Foreskin keratinocyte (primary cell): ENCODE measurements at places on chromosomes 4 and X.

DNA sequence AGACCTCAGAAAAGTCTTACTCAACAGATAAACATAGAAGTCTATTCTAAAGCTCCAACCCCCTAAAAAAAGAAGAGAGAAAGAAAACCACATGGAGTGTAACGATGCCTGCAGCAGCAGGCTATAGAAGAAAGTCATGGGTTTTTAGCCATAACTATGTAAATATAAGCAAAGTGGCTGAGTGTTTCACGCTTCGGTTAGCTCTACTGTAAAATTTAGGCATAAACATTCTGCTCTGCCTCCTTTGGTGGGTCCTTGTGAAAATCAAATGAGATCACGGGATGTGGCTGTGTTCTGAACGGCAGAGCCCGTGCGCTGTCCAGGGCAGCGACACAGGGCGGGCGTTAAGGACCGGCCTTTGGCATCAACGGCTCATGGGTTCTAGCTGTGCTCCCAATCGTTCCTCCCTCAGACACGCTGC is 78.4 kb downstream of the IRF2 start:
- DNase-seq = no peak

GRCh38 chrX:115602729-115603389 is 41.9 kb downstream of the PLS3 start:
- DNase-seq = no peak

DNA sequence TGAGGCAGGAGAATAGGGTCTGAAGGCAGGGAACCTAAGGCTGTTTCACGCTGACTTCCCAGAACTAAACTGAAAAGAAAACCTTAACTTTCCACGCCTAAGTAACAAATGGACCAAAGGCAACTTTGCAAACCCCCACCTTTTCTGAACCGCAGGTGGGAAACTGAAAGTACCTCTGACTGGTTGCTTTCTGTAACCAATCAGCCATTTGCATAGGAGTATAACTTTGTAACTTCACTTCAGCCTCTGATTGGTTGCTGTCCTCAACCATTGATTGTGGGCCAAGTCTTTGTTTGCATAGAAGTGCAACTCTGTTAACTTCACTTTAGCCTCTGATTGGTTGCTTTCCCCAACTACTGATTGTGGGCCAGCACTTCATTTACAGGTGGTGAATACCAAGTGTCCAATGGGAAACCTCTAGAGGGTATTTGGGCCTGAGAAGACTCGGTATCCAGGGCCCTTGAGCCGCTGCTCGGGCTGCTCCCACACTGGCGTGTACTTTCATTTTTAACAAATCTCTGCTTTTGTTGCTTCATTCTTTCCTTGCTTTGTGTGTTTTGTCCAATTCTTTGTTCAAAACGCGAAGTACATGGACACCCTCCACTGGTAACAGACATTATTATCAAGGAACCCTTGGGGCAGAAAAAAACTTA is 121.6 kb upstream of the CBR4 start:
- DNase-seq = no peak

DNA sequence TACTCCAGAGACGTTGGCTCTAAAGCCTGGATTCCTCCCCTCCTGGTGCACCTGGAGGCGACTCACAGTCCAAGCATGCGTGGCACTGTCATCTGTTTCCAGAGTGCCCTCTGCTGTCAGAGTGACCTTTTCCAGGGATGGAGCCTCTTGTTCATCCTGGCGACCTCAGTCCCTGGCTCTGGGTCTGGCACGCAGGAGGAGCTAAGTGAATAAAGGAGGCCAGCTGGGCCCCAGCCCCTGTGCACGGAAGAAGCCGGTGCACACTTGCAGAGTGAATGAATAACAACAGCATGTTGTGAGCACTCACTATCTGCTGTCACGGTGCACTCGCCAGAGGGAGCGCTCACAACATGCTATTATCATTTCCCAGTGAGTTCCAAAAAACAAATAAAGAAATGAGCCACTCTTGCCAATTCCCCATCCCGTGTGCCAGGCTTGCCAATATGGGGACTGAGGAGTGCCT is 27.8 kb upstream of the PSAPL1 start:
- DNase-seq = peak; percentile 44

GRCh38 chr4:43238008-43238407 is 345.5 kb downstream of the GRXCR1 start:
- no peak for DNase-seq

DNA sequence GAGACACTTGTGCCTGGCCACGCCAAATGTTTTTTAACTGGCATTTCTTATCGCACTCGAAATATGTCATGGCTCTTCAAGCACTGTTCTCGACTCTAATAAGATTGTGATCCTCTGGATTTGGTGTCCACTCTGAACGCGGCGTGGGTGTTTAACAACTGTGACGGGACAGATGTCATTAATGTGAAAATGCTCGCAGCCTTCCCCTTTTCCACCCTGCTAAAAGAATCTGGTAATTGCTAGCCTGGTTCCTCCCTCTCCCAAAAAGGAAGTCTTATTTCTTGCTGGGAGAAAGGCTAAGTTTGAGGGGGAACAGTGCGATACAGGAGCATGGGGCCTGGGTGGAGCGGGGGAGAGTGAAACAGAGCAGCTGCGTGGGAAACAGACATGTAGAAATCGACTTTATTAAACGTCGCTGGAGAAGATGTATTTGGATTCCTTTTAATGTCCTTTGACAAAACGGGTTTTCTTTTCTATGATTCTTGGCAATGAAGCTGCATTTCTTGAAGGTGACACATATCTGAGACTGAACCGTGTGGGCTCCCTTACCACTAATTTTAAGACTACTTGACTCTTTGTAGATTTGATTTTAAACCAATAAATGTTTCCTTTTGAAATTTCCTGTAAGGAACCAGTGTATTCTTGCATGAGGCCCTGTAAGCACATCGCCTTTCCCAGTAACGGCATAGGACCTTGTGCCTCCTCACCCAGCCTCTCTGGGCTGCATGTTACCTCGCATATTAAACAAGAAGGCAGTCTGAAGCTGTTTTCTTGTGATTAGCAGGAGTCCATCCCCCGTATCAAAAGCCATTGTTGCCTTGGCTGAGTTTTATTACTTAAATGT is 17.8 kb downstream of the TBC1D1 start:
- no peak for DNase-seq

DNA sequence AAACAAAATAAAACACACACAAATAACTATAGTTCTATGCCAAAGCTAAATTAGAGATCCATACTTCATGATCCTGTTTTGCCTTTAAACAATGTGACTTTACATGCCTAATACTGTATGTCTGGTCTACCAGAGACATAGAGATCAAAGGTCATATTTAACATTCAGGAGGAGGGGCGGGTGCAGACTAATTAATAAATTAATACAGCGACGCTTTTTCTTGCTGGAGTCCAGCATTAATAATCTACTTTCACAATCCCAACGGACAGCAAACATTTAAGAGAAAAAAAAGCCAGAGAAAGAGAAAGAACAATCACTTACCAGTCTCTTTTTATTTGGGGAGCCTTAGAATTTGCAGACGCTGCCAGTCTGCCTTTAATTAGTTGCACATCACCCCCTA is 509 bp downstream of the CXXC4 start:
- no peak for DNase-seq

GRCh38 chr4:118869808-118870342 is 18.8 kb upstream of the SYNPO2 start:
- peak; percentile 29 for DNase-seq

- DNase-seq = no peak
Observed at GRCh38 chr4:10035130-10035529, 13.8 kb upstream of the SLC2A9 start.

GRCh38 chr4:6916587-6917460 is 7.2 kb downstream of the TBC1D14 start:
- DNase-seq = no peak

DNA sequence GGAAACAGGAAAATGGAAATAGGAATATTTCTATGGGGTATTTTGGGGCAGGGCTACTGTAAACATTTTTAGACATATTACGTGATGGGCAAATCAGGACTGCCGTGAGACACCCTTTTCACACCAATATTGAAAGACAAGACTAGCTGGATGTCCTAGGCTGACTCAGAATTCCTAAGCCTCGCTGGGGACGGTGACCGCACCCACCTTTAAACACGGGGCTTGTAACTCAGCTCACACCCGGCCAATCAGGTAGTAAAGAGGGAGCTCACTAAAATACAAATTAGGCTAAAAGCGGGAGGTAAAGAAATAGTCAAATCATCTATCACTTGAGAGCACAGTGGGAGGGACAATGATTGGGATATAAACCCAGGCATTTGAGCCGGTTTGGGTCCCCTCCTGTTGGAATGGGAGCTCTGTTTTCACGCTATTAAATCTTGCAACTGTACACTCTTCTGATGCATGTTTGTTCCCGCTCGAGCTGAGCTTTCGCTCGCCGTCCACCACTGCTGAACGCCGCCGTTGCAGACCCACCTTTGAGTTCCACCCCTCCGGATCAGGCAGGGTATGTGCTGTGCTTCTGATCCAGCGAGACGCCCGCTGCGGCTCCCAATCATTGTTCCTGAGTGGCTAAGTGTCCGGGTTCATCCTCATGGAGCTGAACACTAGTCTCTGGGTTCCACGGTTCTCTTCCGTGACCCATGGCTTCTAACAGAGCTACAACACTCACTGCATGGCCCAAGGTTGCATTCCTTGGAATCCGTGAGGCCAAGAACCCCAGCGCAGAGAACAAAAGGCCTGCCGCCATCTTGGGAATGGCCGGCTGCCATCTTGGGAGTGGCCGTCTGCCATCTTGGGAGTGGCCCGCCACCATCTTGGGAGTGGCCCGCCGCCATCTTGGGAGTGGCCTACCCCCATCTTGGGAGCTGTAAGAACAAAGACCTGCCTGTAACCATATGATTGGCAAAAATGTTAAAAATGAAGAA is 152.6 kb downstream of the CRLF2 start:
- no peak for DNase-seq

GRCh38 chr4:30395902-30396301 is 324.3 kb upstream of the PCDH7 start:
- DNase-seq = no peak

DNA sequence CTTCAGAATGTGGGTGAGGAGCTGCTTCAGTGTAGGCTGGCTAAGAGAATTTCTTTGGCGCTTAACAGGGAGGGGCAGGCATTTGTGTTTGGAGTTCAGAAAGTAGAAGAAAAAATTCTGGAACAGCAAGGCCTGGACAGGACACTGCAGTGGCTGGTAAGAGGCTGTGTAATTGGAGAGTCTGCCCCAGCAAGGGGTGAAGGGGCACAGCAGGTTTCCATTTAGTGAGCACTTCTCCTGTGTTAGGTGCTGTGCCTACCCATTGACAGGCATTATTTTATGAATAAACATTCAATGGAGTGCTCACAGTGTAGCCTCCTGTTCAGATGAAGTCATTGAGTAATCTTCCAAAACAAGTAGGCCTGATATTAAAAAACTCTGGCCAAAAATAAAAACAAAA is 10.7 kb upstream of the CPE start:
- no peak for DNase-seq

DNA sequence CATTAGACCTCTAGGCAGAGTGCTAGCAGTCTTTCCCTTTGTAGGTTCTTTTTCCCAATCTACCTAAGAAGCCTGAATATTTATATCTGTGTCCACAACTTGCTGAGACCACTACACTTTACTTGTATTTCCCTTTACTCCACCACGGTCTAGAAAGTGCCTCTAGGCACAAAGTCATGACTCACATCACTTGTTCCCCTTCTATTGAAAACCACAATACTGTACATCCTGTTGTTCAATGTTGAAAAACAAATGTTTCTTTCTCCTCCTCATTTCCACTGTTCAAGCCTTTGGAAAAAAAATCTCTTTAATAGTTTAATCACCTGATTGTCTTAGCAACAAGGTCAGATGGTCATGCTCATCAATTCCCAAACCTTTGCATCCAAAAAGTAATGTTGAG is 326.7 kb downstream of the GUCY2F start:
- peak; percentile 41 for DNase-seq

GRCh38 chrX:48787505-48788443 is 1.4 kb downstream of the GATA1 start:
- DNase-seq = no peak

GRCh38 chr4:53171797-53172196 is 194.1 kb downstream of the SCFD2 start:
- no peak for DNase-seq

DNA sequence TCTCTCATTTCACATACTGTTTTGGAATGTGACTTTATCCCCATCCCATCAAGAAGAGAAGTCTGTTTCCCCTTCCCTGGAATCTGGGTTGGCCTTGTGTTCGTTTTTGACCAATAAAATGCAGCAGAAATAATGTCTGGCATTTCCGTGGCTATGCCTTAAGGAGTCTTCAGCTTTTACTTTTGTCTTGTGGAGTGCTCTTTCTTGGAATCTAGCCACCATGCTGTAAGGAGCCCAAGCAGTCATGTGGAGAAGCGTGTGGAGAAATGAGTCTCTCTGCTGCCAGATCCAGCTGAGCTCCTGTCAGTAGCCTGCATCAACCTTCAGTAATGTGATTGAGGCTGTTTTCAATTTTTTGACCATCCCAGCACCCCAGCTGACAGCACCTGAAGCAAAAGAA is 84.4 kb upstream of the ARMCX2 start:
- no peak for DNase-seq

DNA sequence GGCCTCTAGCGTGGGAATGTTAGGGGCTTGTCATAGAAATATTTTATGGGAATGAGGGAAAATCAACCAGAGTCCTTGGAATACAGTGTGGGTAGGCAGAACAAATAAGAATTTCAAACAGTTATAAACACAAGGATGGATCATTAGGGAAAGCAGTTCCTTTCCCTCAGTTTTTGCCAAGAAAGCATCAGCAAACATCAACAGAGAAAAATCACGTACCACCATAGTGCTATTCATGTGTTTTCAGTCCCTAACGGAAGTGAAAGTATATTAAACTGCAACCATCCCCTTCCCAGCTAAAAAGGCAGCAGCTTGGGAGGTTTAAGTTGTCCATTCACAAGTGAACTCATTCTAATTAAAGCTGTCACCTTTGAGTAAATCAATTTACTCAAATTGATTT is 334.4 kb upstream of the PCDH18 start:
- no peak for DNase-seq

GRCh38 chr4:110198435-110199416 is at the start of gene ELOVL6:
ELOVL6 (minus strand) TSS chr4:110198615; CDS start chr4:110198335, 280 bp downstream.
- peak; percentile 71 for DNase-seq

- no peak for DNase-seq
Observed at GRCh38 chrX:20796450-20796849, 529.7 kb upstream of the RPS6KA3 start.

- DNase-seq = no peak
Observed at GRCh38 chrX:136920001-136920400, 39.5 kb upstream of the RBMX start.

GRCh38 chr4:65580551-65580950 is 89.7 kb downstream of the EPHA5 start:
- no peak for DNase-seq

GRCh38 chr4:48329193-48329592 is 12.1 kb upstream of the SLAIN2 start:
- DNase-seq = no peak
